ENCODE measurements at places on chromosomes 12 and 14.
A peak's percentile ranks its signal among the peaks of the same experiment; 100 is the strongest.

DNA sequence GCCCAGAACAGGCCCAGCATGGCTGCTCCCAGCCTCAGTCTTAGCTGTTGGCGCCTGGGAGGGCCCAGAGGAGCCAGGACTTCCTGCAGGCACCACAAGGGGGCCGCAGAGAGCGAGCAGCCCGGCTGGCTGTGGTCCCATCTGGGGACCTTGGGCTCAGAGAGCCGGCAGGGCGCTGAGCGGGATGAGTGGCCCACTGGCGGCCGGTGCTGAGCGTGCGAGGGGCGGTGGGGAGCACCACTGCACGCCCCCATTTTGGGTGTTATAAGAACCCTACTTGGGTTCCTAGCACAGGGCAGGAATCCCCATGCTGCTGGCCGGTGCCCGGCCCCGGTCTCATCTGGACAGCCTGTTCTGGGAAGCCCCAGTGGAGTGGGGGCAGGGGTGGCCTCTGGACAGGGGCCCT lies 25.9 kb upstream of the CRIP2 start:
- peaks cover 8% of the 10 kb centered on the region for H3K36me3 ChIP-seq
- peak; percentile 52 for DNase-seq
- H3K27ac ChIP-seq: no peak overlapping the region
- H3K27me3 ChIP-seq: no peaks in the 10 kb centered on the region
- H3K4me3 ChIP-seq: no peak overlapping the region

- no peak for DNase-seq
- no peak overlapping the region for H3K4me3 ChIP-seq
- H3K4me1 ChIP-seq: peaks cover 16% of the 10 kb centered on the region
- no peaks in the 10 kb centered on the region for H3K27me3 ChIP-seq
- H3K27ac ChIP-seq: no peak overlapping the region
- no peaks in the 10 kb centered on the region for H3K36me3 ChIP-seq
Observed at GRCh38 chr14:93044556-93044955, 71.2 kb downstream of the ITPK1 start.

- peak overlapping the region; percentile 96 for H3K27ac ChIP-seq
- DNase-seq: peak; percentile 81
- no peaks in the 10 kb centered on the region for H3K27me3 ChIP-seq
- peaks cover 49% of the 10 kb centered on the region for H3K4me1 ChIP-seq
Observed at GRCh38 chr12:48924617-48925303, 532 bp downstream of the FKBP11 start.

GRCh38 chr12:51636581-51636980 lies 45.5 kb downstream of the SCN8A start:
- no peaks in the 10 kb centered on the region for H3K27me3 ChIP-seq
- H3K36me3 ChIP-seq: peaks cover 1% of the 10 kb centered on the region
- H3K4me1 ChIP-seq: no peaks in the 10 kb centered on the region
- no peak overlapping the region for H3K4me3 ChIP-seq

DNA sequence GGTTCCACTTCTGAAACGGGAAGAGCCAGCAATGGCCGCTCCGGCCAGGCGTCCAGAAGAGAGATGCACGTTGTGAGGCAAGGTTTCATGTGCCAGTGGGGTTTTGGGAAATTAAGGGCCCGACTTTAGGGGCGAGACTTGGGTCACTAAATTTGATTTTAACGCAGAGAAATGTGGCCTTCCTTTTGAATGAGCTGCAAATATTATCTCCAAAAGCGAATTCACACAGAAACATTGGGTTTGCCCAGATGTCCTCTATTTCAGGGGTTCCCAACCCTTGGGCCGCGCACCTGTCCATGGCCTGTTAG lies 2.3 kb upstream of the RNASE4 start:
- peaks cover 22% of the 10 kb centered on the region for H3K4me1 ChIP-seq
- no peaks in the 10 kb centered on the region for H3K36me3 ChIP-seq
- H3K27ac ChIP-seq: no peak overlapping the region
- H3K4me3 ChIP-seq: no peak overlapping the region

DNA sequence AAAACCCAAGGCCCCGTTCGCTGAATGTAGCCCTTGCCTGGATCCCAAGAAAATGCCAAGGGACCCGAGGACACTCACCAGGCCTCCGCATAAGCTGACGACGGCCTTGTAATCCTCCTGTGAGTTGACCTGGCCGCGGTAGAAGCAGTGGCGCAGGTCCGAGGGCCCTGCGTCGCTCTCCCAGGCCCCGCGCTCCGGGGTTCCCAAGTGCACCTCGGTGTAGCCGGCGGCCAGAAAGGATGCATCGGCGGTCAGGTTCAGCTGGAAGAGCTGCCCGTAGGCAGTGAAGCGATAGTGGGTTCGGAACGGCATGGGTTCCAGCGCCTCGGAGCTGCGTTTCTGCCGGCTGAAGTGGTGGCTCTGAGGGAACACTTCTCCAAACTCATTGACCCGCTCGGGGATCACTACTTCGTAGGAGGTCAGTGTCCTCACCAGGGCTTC lies 1.2 kb downstream of the ADAMTS20 start:
- H3K27me3 ChIP-seq: peaks cover 36% of the 10 kb centered on the region
- no peak overlapping the region for H3K4me3 ChIP-seq
- no peak overlapping the region for H3K27ac ChIP-seq
- H3K36me3 ChIP-seq: peaks cover 3% of the 10 kb centered on the region
- peaks cover 2% of the 10 kb centered on the region for H3K4me1 ChIP-seq

- no peaks in the 10 kb centered on the region for H3K27me3 ChIP-seq
- no peak overlapping the region for H3K27ac ChIP-seq
- DNase-seq: no peak
- peaks cover 3% of the 10 kb centered on the region for H3K4me1 ChIP-seq
- H3K36me3 ChIP-seq: peaks cover 1% of the 10 kb centered on the region
Observed at GRCh38 chr12:122051231-122051876, 27.2 kb upstream of the MLXIP start.

DNA sequence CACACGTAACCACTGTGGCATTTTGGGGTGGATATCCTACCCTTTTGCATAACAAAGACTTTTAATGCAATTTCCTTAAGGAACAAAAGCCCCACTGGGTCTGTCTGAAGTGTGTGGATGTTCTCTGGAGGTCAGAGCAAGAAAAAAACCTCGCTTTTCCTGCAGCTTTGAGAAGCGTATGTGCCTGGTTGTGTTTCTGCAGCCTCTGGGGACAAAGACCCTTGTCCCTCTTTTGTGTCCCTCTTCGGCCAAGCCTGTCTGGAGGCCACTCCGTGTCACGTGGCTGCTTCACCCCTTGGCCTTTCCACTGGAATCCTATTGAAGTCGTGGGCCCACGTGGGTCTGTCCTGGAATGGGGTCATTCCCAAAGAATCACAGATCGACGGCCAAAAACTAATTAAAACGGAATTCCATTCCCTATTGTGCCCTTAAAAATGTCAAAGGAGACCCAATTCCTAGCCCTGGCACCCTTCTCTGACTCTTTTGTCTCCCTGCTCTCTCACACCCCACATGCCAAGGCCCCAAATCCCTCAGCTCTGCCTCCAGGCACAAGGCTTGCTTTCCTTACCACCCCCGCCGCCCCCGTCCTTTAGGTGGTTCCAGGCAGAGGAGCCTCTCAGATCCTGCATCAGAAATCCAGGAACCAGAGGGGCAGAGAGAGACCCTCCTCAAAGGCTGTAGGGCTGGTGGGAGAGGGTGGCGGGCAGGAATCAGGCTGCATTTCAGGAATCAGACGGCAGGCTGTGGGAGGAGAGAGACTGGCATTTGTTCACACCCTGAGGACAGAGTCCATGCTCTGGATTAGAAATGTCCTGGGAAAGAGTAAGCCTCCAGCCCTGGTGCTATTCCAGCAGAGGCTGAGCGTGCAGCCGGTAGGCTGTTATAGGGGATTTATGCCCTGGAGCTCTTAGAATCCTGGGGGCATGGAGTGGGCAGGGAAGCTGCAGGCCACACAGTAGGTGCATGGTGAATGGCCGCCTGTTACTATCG lies 12.6 kb upstream of the CYP46A1 start:
- H3K4me1 ChIP-seq: no peaks in the 10 kb centered on the region
- H3K27ac ChIP-seq: no peak overlapping the region
- peaks cover 12% of the 10 kb centered on the region for H3K27me3 ChIP-seq
- no peak for DNase-seq

GRCh38 chr12:108332791-108333382 lies 6.2 kb downstream of the CMKLR1 start:
- H3K4me3 ChIP-seq: no peak overlapping the region
- H3K4me1 ChIP-seq: peaks cover 3% of the 10 kb centered on the region
- no peak for DNase-seq
- no peak overlapping the region for H3K27ac ChIP-seq

DNA sequence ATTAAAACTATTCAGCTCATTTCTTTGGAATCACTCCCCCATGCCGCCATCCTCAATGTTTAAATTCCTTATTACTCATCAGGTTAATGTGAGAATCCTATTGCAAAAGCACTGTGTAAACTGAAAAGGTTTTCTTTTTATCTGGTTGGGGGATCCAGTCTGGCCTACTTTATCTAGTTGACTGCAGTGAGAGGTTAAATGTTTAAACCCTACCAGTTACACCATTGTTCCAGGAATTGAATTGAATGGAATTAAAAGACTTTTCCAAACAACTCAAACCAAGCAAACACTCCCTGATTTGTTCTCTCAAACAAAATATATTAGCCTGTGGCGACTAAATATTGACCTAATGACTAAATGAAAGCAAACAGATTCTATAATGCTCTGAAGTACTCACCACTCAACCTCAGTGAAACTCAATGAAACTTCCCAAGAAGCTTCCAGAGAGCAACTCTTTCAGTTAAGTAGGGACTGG lies 100.5 kb downstream of the VEZT start:
- H3K36me3 ChIP-seq: no peaks in the 10 kb centered on the region
- peaks cover 4% of the 10 kb centered on the region for H3K27me3 ChIP-seq
- no peak overlapping the region for H3K27ac ChIP-seq
- no peak for DNase-seq
- H3K4me3 ChIP-seq: no peak overlapping the region

DNA sequence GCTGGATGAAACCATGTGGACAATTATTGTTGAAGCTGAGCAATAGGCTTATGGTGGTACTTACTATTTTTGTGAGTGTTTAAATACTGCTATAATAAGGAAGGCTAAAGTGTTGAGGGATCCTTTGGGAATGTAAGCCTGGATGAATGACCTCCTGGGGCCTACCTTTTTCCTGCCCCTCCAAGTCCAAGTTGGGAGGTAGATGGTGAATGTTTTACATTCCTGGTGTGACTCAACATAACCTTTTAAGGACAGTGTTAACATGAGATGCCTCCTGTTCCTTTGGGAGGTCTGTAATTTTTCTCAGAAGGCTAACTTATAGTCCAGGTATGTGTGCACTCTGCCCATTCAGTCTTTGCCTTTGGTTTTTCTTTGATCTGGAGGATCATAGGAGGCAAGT lies 315.9 kb downstream of the NRXN3 start:
- no peaks in the 10 kb centered on the region for H3K4me1 ChIP-seq
- no peak overlapping the region for H3K27ac ChIP-seq
- DNase-seq: no peak
- no peaks in the 10 kb centered on the region for H3K36me3 ChIP-seq
- H3K4me3 ChIP-seq: no peak overlapping the region
- H3K27me3 ChIP-seq: peaks cover 2% of the 10 kb centered on the region

DNA sequence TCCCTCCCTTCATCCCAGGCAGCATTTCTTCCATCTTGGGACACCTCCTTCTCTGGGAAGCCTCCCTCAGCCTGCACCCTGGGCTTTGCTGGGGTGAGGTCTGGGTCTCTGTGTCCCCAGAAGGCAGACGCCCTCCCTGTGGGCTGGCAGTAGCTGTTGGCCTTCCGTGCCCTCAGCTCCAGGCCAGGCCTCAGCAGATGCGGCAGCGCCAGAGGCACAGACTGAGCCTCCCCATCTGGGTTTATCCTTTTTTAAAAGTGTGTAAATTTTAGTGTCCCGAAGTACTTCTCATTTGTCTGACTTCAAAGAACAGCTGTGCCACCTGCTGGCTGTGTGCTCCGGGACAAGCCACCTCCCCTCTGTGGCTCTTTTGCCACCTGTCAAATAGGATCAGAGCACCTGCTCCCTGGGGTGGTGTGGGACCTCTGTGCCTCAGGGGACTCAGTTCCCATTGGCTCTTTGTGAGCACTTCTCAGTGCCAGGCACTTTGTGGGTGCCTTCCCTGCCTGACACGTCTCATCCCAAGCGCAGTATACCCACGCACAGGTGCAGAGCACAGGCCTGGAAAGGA lies 11.1 kb downstream of the EXOC3L4 start:
- no peak overlapping the region for H3K27ac ChIP-seq
- no peaks in the 10 kb centered on the region for H3K36me3 ChIP-seq
- DNase-seq: peak; percentile 50
- H3K27me3 ChIP-seq: peaks cover 31% of the 10 kb centered on the region
- peaks cover 11% of the 10 kb centered on the region for H3K4me1 ChIP-seq
